ENCODE measurements at places on chromosomes 16 and 17.

GRCh38 chr16:77250400-77250799 is 51.2 kb downstream of the SYCE1L start:
- no peak for DNase-seq

DNA sequence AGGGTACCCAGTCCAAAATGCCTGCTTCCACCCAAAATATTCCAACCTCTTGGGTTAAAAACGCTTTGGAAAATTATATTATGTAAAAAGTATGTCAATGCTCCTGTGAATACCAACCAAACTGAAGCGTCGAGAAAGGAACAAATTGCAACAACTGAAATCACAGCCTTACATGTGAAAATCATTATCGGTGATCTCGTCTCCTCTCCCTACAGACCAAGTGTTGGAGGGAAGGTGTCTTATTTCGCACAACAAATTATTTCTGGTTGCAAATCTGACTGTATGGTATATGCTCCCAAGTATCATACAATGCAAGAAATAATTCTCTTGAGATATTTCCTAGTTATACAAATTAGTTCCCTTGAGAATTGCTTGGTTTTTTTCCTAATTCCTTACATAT is 89.3 kb upstream of the CDYL2 start:
- no peak for DNase-seq

- peak; percentile 82 for DNase-seq
These were observed 8.0 kb downstream of the SPPL2C start for GRCh38 chr17:45852535-45853297.

DNA sequence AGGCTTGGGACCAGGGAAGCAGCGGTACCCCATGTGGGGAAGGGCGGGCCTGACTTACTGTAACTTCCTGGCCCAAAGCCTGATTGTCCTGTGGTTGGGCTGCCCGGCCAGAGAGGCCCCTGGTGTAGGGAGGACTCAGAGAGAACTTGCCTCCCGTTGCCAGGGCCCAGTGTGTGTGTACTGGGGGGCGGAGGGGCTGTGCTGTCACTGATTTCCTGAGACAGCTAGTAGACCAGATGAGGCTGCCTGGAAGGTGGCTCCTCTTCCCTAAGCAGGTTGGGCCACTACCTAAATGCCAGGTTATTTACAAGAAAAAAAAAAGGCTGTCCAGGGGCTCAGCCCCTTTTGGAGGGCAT is 16.7 kb downstream of the SOCS3 start:
- DNase-seq: no peak

- DNase-seq: no peak
These were observed 169.9 kb downstream of the SPECC1 start for GRCh38 chr17:20179041-20179440.

- DNase-seq: no peak
These were observed 87.8 kb downstream of the GNAO1 start for GRCh38 chr16:56279132-56279531.

- DNase-seq: no peak
These were observed 131.5 kb downstream of the SNX11 start for GRCh38 chr17:48238933-48239602.

- DNase-seq: no peak
These were observed 27.0 kb downstream of the POLR3E start for GRCh38 chr16:22323959-22324786.

GRCh38 chr16:81349608-81350305 is 35.0 kb downstream of the GAN start:
- no peak for DNase-seq

- no peak for DNase-seq
These were observed 502.6 kb downstream of the TMEM114 start for GRCh38 chr16:8087597-8088289.
